GF-D8 (cell line): ENCODE measurements at places on chromosomes 3 and 15.

DNA sequence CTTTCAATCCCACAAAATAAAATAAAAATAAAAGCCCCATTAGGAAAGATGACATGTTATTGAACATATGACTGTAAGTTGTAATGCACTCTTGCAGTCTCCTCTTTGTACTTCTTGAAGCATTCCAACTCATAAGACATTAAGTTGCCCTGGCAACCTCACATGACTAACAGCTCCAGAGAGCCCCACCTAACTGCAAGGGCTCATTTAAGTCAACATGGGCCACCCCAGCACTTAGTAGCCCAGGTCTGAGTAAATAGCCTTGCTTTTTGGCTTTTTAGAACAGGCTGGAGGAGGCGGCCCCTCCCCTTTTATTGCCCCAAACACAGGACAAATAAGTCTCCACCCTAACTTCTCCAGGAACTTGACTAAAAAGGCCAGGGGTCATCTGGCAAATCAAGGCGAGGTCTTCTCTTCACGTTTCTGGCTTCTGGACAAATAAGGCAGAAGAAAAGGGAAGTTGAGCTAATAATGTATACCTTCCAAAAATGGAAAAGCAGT lies 135.1 kb downstream of the TMCO5A start:
- no peak for DNase-seq

DNA sequence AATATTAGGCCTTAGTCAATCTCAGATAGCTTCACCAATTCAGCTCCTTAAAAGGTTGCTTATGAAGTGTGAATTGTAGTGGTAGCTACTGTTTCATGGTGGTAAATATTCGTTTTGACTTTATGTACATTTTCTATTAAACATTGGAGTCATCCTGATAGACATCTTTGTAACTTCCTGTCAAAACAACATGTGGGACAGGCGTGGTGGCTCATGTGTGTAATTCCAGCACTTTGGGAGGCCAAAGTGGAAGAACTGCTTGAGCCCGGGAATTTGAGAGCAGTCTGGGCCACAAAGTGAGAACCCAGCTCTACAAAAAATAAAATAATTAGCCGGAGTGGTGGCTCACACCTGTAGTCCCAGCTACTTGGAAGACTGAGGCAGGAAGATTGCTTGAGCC lies 2.0 kb upstream of the TRIM59 start:
- DNase-seq = no peak

GRCh38 chr3:16961621-16962205 lies 77.0 kb downstream of the PLCL2 start:
- no peak for DNase-seq

- no peak for DNase-seq
Observed at GRCh38 chr3:14460342-14461005, 58.1 kb downstream of the SLC6A6 start.

DNA sequence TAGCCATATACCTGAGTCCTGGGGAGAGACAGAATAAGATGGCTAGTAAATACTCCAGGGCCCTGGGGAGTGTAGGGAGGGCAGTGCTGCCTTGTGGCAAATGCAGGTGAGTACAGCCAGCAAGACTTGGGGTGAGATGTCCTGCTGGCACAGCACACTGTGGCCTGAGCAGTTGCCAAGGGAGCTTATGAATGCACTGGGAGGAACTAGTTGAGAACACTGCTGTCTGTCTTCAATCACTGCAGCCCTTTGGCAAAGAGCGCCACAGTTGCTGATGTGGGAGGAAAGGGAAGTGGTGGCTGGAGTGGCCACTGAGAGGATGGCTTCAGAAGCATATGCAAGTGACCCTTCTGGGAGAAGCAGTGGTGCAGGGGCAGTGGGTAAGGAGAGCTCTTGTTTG lies 264.6 kb downstream of the RORA start:
- DNase-seq = no peak

DNA sequence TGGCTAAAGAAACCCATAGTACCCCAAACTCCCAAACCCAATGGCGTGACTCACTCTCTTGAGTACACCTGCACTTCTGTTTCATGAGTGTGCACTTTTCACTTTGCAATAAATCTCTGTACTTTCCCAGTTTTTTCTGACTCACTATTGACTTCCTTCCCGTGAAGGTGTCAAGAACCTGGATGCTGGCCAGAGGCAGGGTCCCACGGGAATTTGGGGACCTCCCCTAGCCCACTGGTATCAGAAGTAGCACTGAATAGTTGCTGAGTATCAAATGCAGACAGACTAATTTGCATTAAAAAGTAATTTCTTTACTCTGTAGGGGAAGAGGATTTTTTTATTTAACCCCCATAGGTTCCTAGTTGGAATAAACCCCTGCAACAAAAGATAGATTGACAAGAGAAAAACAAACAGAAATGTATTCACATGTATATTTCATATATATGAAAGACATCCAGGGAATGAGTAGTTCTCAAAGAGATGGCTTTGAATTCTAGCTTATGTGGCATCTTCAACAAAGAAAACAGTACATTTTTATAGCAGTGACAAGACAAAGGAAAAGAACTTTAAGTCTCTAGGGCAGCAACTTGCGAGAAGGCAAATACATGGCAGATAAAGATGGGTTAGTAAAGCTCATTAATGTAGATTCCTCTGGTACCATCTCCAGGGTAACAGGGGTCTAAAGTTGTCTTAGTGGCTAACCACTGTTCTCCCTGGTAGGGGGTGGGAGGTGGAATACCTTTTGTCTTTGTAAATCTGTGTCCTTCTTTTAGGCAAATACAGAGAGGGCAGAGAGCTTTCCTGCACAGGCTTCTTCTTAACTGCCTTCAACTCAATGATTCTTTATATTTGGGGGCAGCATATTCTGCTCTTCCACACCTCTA lies 385.5 kb upstream of the PDZRN3 start:
- DNase-seq = no peak

- no peak for DNase-seq
Observed at GRCh38 chr3:65945480-65945879, 93.2 kb downstream of the MAGI1 start.

GRCh38 chr3:181105646-181106045 lies 116.1 kb upstream of the DNAJC19 start:
- no peak for DNase-seq

DNA sequence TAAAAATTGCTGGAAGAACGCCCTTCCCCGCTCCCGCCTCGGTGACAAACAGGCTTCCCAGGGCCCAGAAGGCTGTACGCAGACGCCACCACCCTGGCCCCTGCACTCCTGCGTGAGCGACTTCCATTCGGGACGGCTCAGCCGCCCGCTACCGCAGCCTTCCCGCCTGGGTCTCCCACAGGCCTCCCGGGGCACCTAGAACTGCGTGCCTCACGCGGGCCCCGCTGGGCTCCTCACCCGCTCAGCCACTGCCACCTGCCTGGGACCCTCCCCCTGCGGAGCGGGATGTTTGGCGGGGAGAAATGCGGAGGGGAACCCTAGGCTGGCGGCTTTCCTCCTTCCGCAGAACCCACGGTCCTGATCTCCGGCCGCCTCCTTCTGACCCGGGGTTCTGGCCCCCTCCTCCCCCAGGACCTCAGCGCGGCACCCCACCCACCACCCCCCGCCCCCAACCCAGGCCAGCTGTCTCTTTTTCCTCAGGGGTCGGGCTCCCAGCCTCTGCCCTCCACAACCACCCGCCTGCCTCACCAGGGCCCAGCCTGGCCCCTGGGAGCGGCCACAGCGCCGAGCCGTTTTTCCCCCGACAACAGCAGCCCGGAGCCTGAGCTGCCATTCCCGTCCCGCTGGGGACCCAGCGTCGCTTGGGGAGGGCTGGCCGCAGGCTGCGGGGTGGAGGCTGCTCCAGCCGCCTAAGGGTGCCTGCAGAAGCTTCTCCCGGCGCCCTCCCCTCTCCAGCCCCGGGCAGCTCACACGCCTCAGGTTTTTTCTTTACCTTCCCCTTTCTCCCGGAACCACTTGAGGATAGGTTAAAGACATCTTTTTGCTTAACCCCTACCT lies 27.6 kb upstream of the RAB7A start:
- DNase-seq = no peak

GRCh38 chr15:38670128-38671005 lies 105.8 kb upstream of the RASGRP1 start:
- no peak for DNase-seq

- no peak for DNase-seq
Observed at GRCh38 chr15:52295421-52296001, at the start of gene MYO5C. TSS of gene MYO5C (minus strand) at chr15:52295804. CDS start at chr15:52295636, 168 bp downstream.

DNA sequence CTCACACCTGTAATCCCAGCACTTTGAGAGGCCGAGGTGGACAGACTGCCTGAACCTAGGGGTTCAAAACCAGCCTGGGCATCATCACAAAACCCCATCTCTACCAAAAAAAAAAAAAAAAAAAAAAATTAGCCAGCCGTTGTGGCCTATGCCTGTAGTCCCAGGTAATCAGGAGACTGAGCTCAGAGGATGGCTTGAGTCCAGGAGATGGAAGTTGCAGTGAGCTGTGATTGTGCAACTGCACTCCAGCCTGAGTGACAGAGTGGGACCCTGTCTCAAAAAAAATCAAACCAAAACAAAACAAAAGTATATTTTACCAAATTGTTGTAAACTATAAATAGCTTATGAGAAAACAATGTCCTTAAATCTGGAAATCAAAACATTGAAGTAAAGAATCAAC lies 34.7 kb upstream of the UBP1 start:
- no peak for DNase-seq

- no peak for DNase-seq
Observed at GRCh38 chr15:40266828-40267304, 16.0 kb downstream of the ANKRD63 start.

GRCh38 chr3:185216607-185216958 lies 37.3 kb downstream of the EHHADH start:
- DNase-seq = no peak

DNA sequence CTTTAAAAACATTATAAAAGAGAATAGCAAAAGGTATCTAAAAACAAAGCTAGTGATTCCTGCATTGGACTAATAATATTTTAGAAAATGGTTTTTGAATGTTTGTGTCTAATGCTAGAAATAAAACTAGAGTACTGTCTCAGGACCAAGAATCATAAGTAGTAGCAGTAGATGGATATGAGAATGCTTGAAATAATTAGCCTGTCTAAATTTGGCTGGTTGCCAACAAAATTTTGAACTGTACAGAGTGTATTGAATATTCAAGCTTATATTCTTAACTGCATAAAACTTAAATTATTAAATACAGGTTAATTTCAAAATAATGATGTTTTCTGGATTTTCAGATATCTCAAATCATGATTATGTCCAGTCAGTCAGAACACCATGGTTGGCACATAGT lies 14.0 kb downstream of the ABHD5 start:
- DNase-seq = no peak

- no peak for DNase-seq
Observed at GRCh38 chr15:80270472-80270871, 18.5 kb upstream of the CTXND1 start.

GRCh38 chr15:29522373-29523276 lies 253.0 kb upstream of the NSMCE3 start:
- no peak for DNase-seq

- DNase-seq = no peak
Observed at GRCh38 chr15:68384451-68385239, 47.3 kb downstream of the ITGA11 start.

GRCh38 chr3:72682936-72683452 lies 165.3 kb downstream of the SHQ1 start:
- no peak for DNase-seq

DNA sequence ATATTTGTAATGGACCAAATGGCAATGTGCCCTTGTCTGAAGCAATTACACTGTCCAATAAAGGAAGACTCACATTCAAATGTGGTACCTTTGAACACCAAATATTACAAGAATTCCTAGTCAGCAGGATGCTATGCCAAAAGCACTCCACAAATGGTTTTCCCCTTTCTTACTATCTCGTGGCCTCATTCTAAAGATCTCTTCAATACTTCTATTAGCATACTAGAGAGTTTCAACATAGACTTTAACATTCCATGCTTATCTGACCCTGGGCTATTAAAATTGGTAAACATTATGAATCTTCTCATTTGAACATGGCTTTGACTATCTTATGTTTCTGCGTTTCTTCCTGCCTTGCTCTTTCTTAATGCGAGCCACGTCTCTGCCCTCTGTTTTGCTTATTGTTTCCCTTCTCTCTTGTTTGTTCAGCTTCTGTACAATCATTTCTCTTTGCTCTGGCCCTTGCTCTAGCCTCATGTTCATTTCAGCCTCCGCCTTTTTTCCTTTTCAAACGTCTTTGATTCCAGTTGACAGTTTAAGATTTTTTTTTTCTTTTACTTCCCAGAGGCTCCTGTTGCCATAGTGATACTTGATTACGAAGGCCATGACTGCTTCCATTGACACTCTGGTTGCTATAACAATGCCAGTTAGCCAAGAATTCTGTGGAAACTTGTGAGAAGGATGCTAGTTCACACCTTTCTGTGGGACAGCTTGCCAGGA lies 49.5 kb upstream of the SLC9A9 start:
- no peak for DNase-seq
